ENCODE measurements at places on chromosomes 3 and 15.
A peak's percentile ranks its signal among the peaks of the same experiment; 100 is the strongest.

GRCh38 chr3:59290358-59290757, 240.5 kb upstream of the CFAP20DC start:
- no peak for DNase-seq

- DNase-seq, result no peak
Observed at GRCh38 chr15:99921101-99921500, 187.9 kb upstream of the LYSMD4 start.

DNA sequence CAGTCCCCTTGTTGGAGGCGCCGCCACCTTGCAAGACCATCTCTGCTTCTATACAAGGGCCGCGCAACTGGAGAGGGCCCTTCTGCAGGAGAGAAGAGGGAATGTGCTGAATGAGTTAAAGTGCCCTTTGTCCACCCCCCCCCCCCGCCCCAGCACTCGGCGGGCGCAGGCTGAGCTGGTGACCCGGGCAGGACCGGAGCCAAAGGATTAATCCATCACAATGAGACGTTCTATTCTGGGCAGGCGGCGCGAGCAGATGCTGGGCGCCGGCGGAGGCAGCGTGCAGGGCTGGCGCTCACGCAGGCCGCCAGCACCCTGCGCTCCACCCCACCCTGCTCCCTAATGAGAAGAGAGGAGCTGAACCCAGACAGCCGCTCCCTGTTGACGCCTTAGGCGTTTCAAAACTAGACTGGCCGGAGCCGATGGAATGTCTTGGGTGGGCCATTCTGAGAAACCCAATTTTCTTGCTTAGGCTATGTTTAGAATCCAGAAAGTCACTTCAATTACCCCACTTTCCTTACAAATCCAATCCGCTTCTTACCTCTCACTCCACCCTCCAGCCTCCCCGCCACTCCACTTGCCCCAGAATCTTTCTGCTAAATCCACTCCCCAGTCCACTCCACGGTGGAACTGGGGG, 32.9 kb downstream of the GJD2 start:
- peak; percentile 86 for DNase-seq

GRCh38 chr3:166593776-166594175, 756.6 kb upstream of the BCHE start:
- DNase-seq, result no peak

DNA sequence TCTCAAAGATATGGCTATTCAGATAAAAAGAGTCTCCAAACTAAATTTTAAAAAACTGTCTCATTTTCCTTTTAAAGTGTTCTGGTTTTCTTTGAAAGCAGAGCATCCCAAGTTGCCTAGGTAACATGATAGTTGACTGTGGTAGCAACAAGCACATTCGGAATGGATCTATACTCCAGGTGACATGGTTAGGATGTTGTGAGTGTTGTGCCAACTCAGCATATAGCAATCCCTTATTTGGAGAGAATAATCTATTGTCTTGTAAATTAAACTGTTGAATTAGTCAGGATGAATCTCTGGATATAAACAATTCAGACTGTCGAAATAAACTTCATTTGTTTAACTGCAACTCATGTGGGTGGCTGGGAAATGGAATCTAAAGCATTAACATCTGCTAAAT, 418.6 kb downstream of the TUSC7 start:
- no peak for DNase-seq

DNA sequence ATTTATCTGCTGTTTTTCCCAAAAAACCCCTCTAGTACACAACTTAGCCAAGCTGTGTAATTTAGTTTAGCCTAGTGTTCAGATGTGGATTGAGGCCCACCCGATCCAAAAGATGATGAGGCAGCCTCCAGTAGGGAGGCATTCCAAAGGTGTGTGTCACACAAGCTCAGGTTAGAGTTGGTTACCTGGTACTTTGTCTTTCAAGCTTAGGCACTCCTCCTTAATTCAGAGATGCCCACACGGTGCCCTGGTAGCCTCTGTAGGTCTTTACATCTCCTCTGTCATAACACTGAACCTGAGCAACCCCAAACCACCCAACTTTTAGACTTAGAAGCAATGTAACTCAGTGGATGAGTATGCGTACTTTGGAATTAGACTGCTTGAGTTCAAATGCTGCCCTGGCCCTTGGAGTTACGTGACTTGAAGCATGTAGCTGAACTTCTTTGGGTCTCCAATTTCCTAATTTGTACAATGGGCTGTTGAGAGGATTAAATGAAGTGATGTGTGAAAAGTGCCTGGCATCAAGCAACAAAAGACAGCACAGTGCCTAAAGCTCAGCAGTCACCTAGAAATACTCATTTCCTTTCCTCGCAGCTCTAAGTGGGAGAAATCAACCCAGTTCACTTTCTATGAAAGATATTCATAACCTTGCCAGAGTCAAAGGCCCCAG, 284.6 kb upstream of the RARB start:
- DNase-seq, result no peak

DNA sequence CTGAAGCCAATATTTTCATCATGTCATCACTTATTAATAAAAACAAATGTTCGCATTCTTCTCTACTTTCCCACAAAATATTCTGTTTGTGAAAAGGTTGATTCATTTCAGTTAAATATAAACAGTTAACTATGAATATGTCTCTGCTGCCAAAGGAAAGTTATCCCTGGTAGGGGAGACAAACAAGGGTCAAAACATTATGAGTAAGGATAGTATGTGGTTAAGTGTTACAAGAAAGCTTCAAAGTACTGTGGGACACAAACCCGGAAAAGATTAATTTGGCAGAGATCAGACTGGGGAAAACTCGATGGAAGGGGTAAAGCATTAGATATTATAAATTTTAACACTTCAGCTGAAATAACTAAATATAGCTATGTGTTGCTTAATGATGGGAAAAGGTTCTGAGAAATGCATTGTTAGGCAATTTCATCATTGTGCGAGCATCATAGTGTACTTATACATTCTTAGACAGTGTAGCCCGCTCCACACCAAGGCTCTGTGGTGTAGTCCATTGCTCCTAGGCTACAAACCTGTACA, 436.5 kb upstream of the TBL1XR1 start:
- no peak for DNase-seq
